ENCODE measurements at places on chromosomes 6 and 20.

GRCh38 chr6:97963193-97963592, 680.2 kb upstream of the MMS22L start:
- DNase-seq, result no peak

DNA sequence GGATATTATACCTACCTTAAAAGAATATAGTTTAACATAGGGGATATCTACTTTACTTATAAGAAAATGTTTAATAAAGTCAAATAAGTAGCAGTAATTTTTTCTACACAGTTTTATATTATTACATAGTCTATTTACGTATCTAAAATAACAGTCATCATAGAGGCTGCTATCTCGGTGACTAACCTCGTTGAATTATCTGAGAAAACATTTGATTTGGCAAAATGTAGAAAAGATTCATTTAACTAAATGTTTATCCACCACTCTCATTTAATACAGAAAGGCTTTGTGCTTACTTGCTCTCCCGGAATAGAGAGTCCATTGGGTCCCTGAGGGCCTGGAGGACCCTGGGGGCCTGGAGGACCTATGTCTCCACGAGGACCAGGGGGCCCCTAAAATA, 103.6 kb downstream of the COL12A1 start:
- DNase-seq, result peak; percentile 77

- DNase-seq, result peak; percentile 75
These were observed 157.4 kb upstream of the ZNF217 start for GRCh38 chr20:53750827-53751619.

- no peak for DNase-seq
These were observed 29.6 kb downstream of the TAB2 start for GRCh38 chr6:149347067-149347466.

GRCh38 chr6:13398069-13398381, 69.7 kb upstream of the TBC1D7 start:
- DNase-seq, result no peak

DNA sequence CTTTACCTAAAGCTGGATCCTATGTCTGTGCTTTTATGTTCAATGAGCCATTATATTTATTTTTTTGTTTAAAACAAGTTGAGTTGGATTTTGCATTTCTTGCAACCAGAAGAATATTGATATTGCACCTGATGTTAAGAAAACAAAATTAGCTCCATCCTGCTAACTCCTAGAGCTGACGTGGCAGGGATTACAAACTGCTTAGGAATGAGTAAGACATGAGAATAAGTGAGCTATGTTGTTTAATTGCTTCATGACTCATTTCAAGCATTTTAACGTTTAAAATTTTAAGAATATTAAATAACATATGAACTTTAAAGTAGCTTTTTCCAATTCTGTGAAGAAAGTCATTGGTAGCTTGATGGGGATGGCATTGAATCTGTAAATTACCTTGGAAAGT, 663.5 kb downstream of the EPM2A start:
- DNase-seq, result peak; percentile 84

- DNase-seq, result no peak
These were observed 897 bp upstream of the STMN3 start for GRCh38 chr20:63653974-63654668.

- no peak for DNase-seq
These were observed 3.4 kb downstream of the GJA1 start for GRCh38 chr6:121438869-121439268.

GRCh38 chr6:38695227-38695900, 7.6 kb downstream of the GLO1 start:
- no peak for DNase-seq

DNA sequence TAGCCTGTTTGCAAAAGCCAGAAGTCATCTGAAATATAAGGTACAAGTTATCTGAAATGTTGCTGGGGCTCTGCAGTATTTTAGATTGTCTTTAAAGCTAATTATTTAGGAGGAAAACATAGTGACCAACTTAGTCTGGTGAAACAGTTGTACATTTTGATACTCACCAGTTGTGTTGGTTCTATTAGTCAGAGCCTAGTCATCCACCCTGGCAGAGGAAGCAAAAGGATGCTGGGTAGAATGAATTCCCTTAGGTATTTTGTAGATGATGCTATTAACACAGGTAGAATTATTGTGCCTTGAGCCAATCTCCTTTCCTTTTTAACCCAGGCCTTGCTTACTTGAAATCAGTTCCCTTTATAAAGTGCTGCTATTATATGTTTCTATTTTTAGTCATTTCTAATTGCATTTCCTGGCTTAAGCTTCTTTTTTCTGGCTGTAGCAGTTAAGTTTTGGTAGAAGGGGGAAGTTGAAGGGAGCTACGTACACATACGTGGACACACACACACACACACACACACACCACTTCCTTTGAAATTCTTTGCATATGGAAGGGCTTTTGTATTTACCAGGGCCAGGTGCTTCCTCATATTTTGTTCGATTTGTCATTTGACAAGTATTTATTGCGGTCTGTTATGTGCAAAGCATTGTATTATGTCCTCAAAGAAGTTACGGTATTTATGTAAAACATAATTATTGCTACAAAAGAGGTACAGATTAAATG, 82.4 kb downstream of the RTN4IP1 start:
- DNase-seq, result peak; percentile 95

- DNase-seq, result no peak
These were observed 19.3 kb downstream of the SLCO4A1 start for GRCh38 chr20:62661647-62662046.

GRCh38 chr6:67792996-67793395, 842.1 kb upstream of the ADGRB3 start:
- no peak for DNase-seq

DNA sequence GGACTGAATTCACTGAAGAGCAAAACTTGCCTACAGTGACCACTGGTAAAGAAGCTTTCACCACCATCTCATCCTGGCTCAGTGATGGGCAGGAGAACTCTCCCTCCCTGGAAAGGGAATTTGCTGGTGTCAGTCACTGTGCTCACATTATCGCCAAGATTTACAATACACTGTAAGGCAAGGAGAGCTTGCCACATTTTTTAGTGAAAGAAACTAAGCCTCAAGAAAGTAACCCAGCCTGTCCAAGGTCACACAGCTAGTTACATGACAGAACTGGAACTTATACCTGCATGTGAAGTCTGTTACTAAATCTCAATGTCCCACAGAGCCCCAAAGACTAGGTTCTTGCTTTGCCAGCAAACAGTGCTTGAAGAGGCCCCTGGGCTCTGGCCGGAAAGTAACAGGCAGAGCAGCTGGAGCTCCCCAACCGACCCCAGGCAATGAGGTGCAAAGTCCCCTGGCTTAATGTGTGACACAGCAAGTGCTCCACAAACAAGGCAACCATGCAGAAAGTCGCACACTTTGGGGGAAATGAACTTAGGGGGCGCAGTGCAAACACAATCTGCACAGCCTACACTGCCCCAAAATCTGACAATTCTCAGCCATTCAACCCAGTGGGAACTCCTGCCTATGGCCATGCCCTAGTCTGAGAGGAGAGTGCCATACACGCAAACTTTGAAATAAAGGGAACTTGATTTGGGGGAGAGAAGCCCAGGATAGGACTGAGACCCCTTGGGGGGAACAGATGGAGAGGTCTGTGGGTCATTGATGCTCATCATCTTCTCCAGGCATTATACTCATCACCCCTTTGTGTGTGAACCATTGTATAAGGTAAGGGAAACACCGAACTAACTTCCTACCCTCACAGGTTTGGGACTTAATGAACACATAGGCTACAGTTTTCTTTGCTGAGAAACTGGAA, 1.9 kb downstream of the BCL2L1 start:
- DNase-seq, result no peak

GRCh38 chr6:170148709-170149470, 142.0 kb downstream of the DLL1 start:
- no peak for DNase-seq
